AG09309 (cell line): ENCODE measurements at places on chromosomes 7 and 10.

DNA sequence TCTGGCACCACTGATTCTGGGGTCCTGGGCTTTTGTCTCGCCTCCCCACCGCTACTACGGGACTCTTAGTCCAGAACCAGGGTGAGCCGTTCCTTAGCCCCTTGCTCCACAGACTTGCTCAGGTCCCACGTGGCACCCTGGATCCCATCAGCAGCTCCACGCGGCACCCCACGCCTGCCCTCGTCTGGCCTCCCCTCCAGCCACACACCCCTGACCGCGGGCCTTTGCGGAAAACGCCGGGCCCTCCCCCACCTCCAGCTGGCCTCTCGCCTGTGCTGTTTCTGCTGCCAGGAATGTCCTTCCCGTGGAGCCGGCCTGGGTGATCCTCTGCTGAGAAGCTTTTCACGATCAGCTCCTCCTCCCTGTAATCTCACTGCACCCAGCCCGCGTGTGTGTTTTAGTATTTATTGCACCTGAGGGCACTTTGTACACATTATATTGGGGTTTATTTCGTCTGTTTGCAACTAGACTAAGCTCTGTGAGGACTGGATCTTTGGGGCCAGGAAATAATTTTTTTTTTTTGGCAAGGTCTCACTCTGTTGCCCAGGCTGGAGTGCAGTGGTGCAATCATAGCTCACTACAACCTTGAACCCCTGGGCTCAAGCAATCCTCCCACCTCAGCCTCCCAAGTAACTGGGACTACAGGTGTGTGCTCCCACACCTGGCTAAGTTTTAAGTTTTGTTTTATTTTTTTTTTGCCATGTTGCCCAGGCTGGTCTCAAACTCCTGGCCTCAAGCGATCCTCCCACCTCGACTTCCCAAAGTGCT lies 10.5 kb upstream of the TTYH3 start:
- no peak for DNase-seq

DNA sequence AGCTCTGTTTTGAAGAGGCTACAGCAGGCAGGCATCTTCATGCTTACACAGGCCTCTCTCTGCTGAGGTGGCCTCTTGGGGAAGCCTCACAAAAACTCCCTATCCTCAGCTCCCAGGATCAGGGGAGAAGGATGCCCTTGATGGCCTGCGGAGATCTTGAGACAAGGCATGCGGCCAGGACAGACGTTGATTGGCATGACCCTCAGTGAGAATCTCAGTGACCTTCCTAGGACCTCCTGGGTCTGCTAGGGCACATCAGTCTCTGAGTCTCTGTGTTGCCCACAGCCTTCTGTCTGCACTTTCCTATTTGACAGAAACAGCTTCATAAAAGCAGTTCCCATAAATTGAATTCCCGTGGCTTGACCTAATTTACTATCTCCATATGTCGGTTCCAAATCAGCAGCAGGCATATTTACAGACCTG lies 1005.8 kb upstream of the C7orf33 start:
- DNase-seq, result no peak

DNA sequence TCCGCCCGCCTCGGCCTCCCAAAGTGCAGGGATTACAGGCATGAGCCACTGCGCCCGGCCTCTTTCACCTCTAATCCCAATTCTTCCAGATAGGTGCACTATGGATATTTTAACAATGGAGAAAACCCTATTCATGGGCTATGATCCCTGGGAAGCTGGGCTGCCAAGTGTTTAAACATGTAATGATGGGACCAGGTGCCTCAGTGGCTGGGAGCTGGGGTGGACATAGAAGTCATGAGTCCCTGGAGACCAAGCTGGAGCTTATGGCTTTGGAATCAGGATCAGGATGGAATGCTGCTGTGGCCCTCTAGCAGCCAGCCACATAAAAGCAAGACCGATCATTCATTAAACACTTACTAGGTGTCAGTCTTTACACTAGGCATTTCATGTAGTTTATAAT lies 41.8 kb upstream of the IGFBP3 start:
- DNase-seq, result no peak

GRCh38 chr10:29687421-29688164 lies 52.8 kb upstream of the SVIL start:
- no peak for DNase-seq

GRCh38 chr7:145324081-145324480 lies 488.2 kb upstream of the TPK1 start:
- DNase-seq, result no peak

GRCh38 chr7:96287559-96287958 lies 34.3 kb downstream of the SLC25A13 start:
- no peak for DNase-seq

DNA sequence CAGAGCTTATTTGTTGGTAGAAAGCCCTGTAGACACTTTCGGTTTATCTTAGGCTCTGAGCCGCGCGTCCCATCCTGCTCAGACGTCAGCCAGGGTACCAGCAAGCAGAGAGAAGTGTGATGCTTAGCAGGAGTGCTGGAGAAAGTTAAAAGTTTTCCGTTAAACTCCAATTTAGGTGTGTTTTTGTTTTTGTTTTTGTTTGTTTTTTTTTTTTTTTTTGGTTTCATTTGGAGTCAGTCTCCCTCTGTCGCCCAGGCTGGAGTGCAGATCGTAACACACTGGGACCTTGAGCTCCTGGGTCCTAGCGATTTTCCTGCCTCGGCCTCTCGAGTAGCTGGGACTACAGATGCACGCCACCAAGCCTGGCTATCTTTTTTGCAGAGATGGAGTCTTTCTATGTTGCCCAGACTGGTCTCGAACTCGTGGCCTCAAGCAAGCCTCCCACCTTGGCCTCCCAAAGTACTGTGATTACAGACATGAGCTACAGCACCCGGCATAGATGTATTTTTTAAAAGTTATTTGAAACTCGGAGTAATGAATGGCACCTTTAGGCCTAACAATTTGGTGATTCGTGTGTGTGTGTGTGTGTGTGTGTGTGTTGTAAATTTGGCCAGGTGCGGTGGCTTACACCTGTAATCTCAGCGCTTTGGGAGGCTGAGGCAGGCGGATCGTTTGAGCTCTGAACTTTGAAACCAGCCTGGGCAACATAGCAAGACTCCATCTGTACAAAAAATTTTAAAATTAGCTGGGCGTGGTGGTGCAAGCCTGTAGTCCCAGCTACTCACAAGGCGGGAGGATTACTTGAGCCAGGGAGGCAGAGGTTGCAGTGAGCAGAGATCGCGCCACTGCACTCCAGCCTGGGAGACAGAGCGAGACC lies 1.3 kb upstream of the HIP1 start:
- DNase-seq, result no peak

DNA sequence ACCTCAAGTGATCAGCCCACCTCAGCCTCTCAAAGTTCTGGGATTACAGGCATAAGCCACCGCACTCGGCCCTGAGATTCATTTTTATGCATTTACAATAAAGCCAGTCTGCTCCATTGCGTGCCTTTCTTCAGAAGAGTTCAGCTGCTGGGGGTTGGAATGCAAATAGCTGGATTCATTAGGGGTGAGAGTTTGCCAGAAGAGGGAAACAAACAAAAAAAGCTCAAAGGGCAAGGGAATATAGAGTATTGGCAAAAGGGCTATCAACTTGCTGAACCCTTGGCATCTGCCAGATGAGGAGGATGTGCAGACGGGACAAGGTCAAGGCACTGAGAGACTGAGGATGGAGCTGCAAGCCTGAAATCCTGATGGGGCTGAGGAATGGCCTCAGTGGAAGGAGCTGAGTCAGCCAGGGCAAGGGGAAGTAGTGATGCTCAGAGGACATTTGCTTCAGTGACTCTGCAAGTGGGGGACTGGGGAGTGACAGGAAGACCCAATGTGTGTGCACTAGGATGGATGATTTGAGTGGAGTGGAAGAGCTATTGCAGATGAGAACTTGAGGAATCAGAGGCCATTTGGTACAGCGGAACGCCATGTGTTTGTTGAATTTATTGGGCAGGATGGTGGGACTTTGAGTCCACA lies 75.0 kb upstream of the ARMC3 start:
- no peak for DNase-seq

- DNase-seq, result no peak
Observed at GRCh38 chr7:69047151-69047754, 551.0 kb upstream of the AUTS2 start.

- DNase-seq, result no peak
Observed at GRCh38 chr7:154304231-154304630, 252.0 kb downstream of the DPP6 start.

- no peak for DNase-seq
Observed at GRCh38 chr10:88185830-88186229, 322.4 kb downstream of the PTEN start.

- no peak for DNase-seq
Observed at GRCh38 chr10:95388539-95388938, 97.7 kb upstream of the PDLIM1 start.

DNA sequence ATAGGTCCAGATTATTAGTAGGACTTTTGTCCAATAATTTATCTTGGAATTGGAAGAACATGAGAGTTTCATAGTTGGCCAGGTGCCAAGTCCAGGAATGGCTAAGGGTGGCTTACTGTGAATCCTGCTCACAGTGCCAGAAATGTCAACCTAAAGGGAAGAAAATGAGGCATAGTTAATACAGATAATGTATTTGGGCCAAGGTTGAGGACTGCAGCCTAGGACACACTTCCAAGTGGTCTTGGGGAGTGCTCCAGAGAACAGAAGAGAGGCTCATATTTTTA lies 78.2 kb downstream of the MAPK8 start:
- DNase-seq, result no peak

- DNase-seq, result no peak
Observed at GRCh38 chr10:62379394-62379793, 5.2 kb downstream of the ZNF365 start.

- no peak for DNase-seq
Observed at GRCh38 chr7:55427800-55428199, 62.7 kb downstream of the LANCL2 start.
